PC-3 (cell line): ENCODE measurements at places on chromosomes 1 and 21. TPM values are rescaled to one million over a fixed set of nuclear protein-coding genes. Genes with fewer than 3 reads are reported as not detected.

Gene TRIM45
- 3.1 and 4.3 TPM in 2 replicates for total RNA-seq

Gene GJC2
- total RNA-seq, result 1.2 and 2.2 TPM in 2 replicates

Gene SMIM1
- 10.8 and 14.3 TPM in 2 replicates for total RNA-seq

Gene PYGO2
- total RNA-seq, result 41.7 and 43.3 TPM in 2 replicates

Gene MMEL1
- total RNA-seq, result 1.8 TPM in 1 of 2 replicates, not detected in the other

Gene ADIPOR1
- total RNA-seq, result 137 and 150 TPM in 2 replicates

Gene ESPN
- total RNA-seq, result 11.1 and 14.1 TPM in 2 replicates

Gene CD84
- not detected in 2 replicates for total RNA-seq

Gene NR5A2
- total RNA-seq, result 0.36 and 0.40 TPM in 2 replicates

Gene RGS1
- not detected in 2 replicates for total RNA-seq

Gene ESRRG
- total RNA-seq, result 1.1 and 1.7 TPM in 2 replicates

GRCh38 chr1:55425310-55425930 is 210.3 kb upstream of the USP24 start:
- H3K27ac ChIP-seq, result no peak overlapping the region
- no peaks in the 10 kb centered on the region for H3K36me3 ChIP-seq
- H3K4me1 ChIP-seq, result peaks cover 51% of the 10 kb centered on the region
- no peak for DNase-seq
- H3K27me3 ChIP-seq, result no peaks in the 10 kb centered on the region

DNA sequence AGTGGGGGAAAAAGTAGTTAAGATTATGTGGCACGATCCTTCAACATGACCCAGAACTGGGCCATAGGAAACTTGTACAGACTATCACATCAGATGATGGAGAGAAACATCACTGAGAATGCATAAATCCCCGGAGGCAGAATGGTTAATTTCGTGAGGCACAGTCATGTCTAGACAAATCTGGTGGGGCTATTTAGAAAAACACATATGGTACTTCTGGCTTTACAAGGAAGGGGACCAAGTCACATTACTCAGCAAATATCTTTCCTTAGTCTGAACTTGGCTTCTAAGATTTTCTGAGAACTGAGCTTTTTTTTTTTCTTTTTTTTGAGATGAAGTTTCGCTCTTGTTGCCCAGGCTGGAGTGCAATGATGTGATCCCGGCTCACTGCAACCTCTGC is 9.2 kb upstream of the UQCRHL start:
- H3K4me3 ChIP-seq, result no peak overlapping the region
- no peaks in the 10 kb centered on the region for H3K27me3 ChIP-seq
- no peak for DNase-seq
- no peaks in the 10 kb centered on the region for H3K36me3 ChIP-seq
- peaks cover 4% of the 10 kb centered on the region; the same call in 1 of the 2 replicates for H3K4me1 ChIP-seq
- H3K27ac ChIP-seq, result no peak overlapping the region

GRCh38 chr1:8019229-8019620 is 6.9 kb downstream of the ERRFI1 start:
- peak overlapping the region; percentile 98 for H3K4me3 ChIP-seq
- DNase-seq, result no peak
- H3K27me3 ChIP-seq, result no peaks in the 10 kb centered on the region
- peaks cover 68% of the 10 kb centered on the region for H3K36me3 ChIP-seq

- no peaks in the 10 kb centered on the region for H3K36me3 ChIP-seq
- peak overlapping the region; percentile 38 for H3K4me3 ChIP-seq
- H3K27me3 ChIP-seq, result no peaks in the 10 kb centered on the region
These were observed 4.1 kb upstream of the OR2M5 start for GRCh38 chr1:248140846-248141245.

- H3K27me3 ChIP-seq, result no peaks in the 10 kb centered on the region
- peaks cover 5% of the 10 kb centered on the region; the same call in 1 of the 2 replicates for H3K4me1 ChIP-seq
- DNase-seq, result peak; percentile 67
- H3K27ac ChIP-seq, result no peak overlapping the region; the same call in 1 of the 2 replicates
- H3K4me3 ChIP-seq, result peak overlapping the region; percentile 61
These were observed 9.1 kb upstream of the LUZP1 start for GRCh38 chr1:23177438-23178380.

- peak; percentile 19 for DNase-seq
- no peaks in the 10 kb centered on the region for H3K27me3 ChIP-seq
- H3K36me3 ChIP-seq, result peaks cover 6% of the 10 kb centered on the region; the same call in 1 of the 2 replicates
- H3K4me3 ChIP-seq, result no peak overlapping the region
- no peak overlapping the region for H3K27ac ChIP-seq
These were observed 183.0 kb downstream of the APP start for GRCh38 chr21:25987531-25987930.

- no peak overlapping the region for H3K4me3 ChIP-seq
- no peak overlapping the region for H3K27ac ChIP-seq
- peaks cover 4% of the 10 kb centered on the region; the same call in 1 of the 2 replicates for H3K4me1 ChIP-seq
- H3K36me3 ChIP-seq, result no peaks in the 10 kb centered on the region
These were observed 3.5 kb upstream of the LHX9 start for GRCh38 chr1:197913495-197914276.

DNA sequence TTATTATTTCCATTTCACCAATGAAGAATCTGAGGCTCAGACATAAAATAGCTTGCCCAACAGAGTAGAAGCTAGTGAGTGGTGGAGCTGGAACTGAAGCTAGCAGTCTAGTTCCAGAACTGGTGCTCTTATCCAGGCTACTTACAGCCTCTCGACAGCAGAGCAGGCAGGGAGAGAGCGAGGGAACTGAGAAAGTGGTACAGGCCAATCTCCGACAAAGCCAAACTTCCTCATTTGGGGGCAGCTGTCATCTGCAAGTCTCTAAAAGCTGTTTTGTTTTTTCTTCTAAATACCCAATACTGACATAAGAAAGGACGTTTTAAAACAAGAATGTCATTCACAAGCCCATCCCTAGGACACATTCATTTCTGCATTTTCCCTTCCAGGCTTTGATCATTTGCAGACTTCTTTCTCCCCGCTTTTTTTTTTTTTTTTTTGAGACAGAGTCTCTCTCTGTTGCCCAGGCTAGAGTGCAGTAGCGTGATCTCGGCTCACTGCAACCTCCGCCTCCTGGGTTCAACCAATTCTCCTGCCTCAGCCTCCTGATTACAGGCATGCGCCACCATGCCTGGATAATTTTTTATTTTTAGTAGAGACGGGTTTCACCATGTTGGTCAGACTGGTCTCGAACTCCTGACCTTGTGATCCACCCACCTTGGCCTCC is 20.0 kb downstream of the YIPF1 start:
- H3K4me3 ChIP-seq, result no peak overlapping the region
- H3K27me3 ChIP-seq, result no peaks in the 10 kb centered on the region
- H3K36me3 ChIP-seq, result peaks cover 3% of the 10 kb centered on the region; the same call in 1 of the 2 replicates
- H3K27ac ChIP-seq, result no peak overlapping the region
- H3K4me1 ChIP-seq, result no peaks in the 10 kb centered on the region

DNA sequence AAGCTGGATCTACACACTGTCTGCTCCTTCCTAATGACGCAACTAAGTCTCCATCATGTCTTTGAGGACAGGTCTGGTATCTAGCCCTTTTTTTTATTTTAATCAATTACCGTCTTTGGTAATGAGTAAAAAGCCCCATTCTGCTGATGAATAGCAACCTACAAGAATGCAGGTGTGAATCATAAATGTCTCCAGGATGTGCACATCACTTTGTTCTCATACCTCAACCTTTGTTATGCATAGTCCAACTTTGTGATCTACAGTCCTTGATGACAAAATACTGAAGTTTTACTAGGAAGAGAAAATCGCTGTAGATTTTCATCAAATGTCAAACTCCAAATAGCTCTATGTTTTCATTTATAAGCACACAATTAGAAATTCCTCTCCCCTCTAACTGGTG is 39.3 kb downstream of the PLPPR5 start:
- no peaks in the 10 kb centered on the region for H3K27me3 ChIP-seq
- H3K4me3 ChIP-seq, result no peak overlapping the region
- no peak for DNase-seq
- H3K4me1 ChIP-seq, result peaks cover 14% of the 10 kb centered on the region
- H3K36me3 ChIP-seq, result no peaks in the 10 kb centered on the region

DNA sequence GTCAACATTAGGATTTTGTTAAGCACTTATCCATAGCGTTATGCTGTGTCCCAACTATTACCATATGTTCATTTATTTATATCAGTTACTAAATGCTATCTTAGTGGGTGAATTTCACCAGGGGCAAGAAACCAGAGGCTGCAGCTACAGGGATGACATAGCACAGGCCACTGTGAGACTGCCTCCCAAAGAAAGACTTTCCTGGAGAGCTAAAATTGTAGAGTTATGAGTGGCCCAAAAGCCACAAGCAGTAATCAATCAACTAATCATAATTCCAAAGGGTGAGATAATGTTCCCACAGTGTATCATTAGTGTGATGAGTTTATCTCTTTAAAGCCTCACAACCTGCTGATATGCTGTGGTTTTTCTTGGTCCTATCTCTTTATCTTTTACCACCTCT is 3.8 kb upstream of the TGFB2 start:
- no peak for DNase-seq
- H3K4me3 ChIP-seq, result no peak overlapping the region
- H3K27ac ChIP-seq, result no peak overlapping the region
- no peaks in the 10 kb centered on the region for H3K36me3 ChIP-seq

GRCh38 chr1:33424610-33425009 is 6.3 kb downstream of the PHC2 start:
- DNase-seq, result no peak
- peaks cover 88% of the 10 kb centered on the region for H3K4me1 ChIP-seq
- no peaks in the 10 kb centered on the region for H3K27me3 ChIP-seq

DNA sequence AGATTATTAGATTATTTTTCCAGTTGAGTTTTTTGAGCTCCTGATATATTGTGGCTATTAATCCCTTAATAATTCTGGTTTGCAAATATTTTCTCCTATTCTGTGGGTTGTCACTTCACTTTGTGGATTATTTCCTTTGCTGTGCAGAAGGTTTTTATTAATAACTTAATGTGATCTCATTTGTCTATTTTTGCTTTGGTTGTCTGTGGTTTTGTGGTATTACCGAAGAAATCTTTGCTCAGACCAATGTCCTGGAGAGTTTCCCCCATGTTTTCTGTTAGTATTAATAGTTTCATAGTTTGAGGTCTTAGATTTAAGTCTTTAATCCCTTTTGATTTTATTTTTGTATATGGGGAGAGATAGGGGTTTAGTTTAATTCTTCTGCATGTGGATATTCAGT is 7.1 kb upstream of the TBX19 start:
- no peak for DNase-seq

- H3K27me3 ChIP-seq, result no peaks in the 10 kb centered on the region
- peaks cover 31% of the 10 kb centered on the region for H3K4me1 ChIP-seq
- no peak for DNase-seq
- H3K4me3 ChIP-seq, result no peak overlapping the region
These were observed 89.0 kb downstream of the GALNT2 start for GRCh38 chr1:230156068-230156467.

- H3K27me3 ChIP-seq, result no peaks in the 10 kb centered on the region
- DNase-seq, result peak; percentile 88
- no peaks in the 10 kb centered on the region for H3K36me3 ChIP-seq
These were observed 148.4 kb downstream of the GPATCH2 start for GRCh38 chr1:217482356-217483102.

- no peaks in the 10 kb centered on the region for H3K36me3 ChIP-seq
- no peak overlapping the region for H3K27ac ChIP-seq
- no peak overlapping the region for H3K4me3 ChIP-seq
- peak; percentile 63 for DNase-seq
- peaks cover 8% of the 10 kb centered on the region for H3K4me1 ChIP-seq
- H3K27me3 ChIP-seq, result 0 out of 2 replicates have a peak, but pooled peaks cover 8% of the 10 kb centered on the region
These were observed 41.4 kb upstream of the LMX1A start for GRCh38 chr1:165397944-165398343.

- no peaks in the 10 kb centered on the region for H3K36me3 ChIP-seq
- no peak for DNase-seq
- peaks cover 4% of the 10 kb centered on the region; the same call in 1 of the 2 replicates for H3K4me1 ChIP-seq
- no peak overlapping the region for H3K4me3 ChIP-seq
- H3K27ac ChIP-seq, result no peak overlapping the region
- H3K27me3 ChIP-seq, result peaks cover 10% of the 10 kb centered on the region; the same call in 1 of the 2 replicates
These were observed 8.9 kb upstream of the C1orf174 start for GRCh38 chr1:3908886-3909517.

GRCh38 chr1:169307176-169307575 is 60.4 kb downstream of the NME7 start:
- H3K27me3 ChIP-seq, result no peaks in the 10 kb centered on the region
- H3K4me1 ChIP-seq, result peaks cover 31% of the 10 kb centered on the region
- no peak overlapping the region for H3K27ac ChIP-seq
- H3K4me3 ChIP-seq, result no peak overlapping the region

DNA sequence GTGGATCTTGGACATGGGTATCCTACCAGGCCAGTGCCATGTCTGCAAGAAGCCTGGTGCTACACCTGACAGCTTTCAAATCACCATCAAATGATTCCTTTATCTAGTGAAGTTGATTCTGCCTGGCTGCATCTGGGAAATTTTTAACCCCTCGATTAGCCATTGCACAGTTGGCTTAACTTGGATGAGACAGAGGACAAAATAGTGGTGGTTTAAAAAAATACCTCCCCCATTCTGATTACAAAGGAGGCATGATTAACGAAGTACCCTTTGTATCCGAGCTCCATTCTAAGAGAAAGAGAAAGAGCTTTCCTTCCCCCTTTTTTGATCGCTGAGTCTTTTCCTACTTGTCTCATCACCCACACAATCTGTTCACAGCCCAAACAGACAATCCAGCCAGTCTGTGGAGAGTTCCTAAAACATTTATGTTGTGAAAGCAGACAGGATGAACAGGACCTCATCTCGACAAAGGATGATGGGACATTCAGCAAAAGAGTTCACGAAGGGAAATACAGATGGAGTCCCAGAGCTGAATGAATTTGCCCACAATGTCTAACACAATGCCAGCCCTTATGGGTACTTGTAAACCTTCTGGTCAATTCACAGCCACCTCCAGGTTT is 20.5 kb downstream of the WLS start:
- H3K36me3 ChIP-seq, result no peaks in the 10 kb centered on the region
- H3K4me3 ChIP-seq, result no peak overlapping the region
- peaks cover 25% of the 10 kb centered on the region for H3K4me1 ChIP-seq
- DNase-seq, result no peak
- H3K27ac ChIP-seq, result no peak overlapping the region

DNA sequence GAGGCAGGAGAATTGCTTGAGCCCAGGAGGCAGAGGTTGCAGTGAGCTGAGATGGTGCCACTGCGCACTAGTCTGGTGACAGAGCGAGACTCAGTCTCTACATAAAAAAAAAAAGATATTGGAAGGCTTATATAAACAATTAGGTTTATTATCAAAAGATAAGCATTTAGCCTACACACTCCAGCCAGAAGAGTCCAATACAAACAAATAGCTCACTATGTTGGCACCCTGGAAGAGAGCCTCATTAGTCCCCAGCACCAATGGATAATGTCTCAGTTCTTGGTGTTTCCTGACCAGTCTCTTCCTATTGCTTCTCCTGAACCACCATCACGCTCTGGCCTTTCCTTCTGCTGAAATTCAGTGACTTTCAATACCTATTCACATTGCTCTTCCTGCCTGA is 48.6 kb upstream of the ATP1A1 start:
- no peak overlapping the region for H3K27ac ChIP-seq
- DNase-seq, result no peak
- no peak overlapping the region for H3K4me3 ChIP-seq
- H3K4me1 ChIP-seq, result peaks cover 5% of the 10 kb centered on the region
